ENCODE measurements at places on chromosomes 5 and 9.

DNA sequence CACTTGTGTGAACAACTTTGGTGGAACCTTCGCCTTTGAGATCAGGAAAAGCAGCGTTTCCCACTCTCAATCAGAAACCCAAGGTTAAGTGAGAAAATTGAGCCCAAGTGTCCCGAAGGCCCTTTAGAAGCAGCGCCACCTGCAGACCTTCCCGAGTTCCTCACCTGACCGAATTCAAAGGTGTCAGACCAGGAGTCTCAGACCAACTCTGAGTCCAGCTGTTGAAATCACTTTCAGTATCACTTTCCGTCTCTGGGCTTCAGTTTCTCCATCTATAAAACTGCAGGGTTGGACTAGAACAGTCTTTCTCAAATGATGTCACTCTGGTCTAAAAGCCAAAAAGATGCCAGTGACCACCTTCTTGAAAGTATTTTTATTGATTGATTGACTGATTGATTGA is 31.7 kb upstream of the GRHPR start:
- DNase-seq, result no peak
- no peaks in the 10 kb centered on the region for H3K27me3 ChIP-seq
- no peak overlapping the region for H3K27ac ChIP-seq
- H3K4me3 ChIP-seq, result no peak overlapping the region
- no peaks in the 10 kb centered on the region for H3K4me1 ChIP-seq
- H3K36me3 ChIP-seq, result no peaks in the 10 kb centered on the region

DNA sequence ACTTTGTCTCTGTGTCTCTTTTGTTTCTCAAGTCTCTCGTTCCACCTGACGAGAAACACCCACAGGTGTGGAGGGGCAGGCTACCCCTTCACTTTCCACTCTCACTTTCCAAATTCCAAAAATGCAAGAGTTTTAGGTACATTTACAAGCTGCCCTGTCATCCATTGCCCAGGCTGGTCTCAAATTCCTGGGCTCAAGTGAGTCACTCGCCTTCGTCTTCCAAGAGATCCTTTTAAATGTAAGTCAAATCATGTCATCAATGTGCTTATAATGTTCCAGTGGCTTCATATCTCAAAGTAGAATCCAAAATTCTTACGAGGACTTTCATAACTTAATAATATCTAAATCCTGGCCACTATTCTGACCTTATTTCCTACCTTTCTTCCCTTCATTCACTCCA is 20.4 kb upstream of the UGCG start:
- H3K27me3 ChIP-seq, result peaks cover 66% of the 10 kb centered on the region
- no peak for DNase-seq
- H3K36me3 ChIP-seq, result no peaks in the 10 kb centered on the region
- peaks cover 5% of the 10 kb centered on the region for H3K4me1 ChIP-seq
- H3K4me3 ChIP-seq, result no peak overlapping the region
- H3K27ac ChIP-seq, result no peak overlapping the region

DNA sequence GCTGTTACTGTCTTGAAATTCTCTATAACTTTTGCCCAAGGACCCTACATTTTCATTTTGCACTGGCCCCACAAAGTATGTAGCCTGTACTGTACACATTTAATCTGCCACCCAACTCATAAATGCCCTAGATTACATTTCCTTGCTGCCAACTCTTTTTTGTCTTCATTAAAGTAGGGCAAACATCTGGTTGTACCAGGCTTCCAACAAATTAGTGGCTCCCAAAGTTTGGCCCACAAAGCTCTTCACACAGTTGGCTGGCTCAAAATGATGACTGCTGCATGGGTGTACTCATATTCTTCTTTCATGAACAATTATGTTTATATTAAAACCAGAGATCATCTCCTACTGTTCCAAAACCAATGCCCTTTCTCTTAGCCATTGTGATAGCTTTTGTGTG is 45.3 kb downstream of the GNA14 start:
- no peaks in the 10 kb centered on the region for H3K4me1 ChIP-seq
- peaks cover 7% of the 10 kb centered on the region for H3K27me3 ChIP-seq
- no peak overlapping the region for H3K27ac ChIP-seq
- H3K4me3 ChIP-seq, result no peak overlapping the region
- no peak for DNase-seq

DNA sequence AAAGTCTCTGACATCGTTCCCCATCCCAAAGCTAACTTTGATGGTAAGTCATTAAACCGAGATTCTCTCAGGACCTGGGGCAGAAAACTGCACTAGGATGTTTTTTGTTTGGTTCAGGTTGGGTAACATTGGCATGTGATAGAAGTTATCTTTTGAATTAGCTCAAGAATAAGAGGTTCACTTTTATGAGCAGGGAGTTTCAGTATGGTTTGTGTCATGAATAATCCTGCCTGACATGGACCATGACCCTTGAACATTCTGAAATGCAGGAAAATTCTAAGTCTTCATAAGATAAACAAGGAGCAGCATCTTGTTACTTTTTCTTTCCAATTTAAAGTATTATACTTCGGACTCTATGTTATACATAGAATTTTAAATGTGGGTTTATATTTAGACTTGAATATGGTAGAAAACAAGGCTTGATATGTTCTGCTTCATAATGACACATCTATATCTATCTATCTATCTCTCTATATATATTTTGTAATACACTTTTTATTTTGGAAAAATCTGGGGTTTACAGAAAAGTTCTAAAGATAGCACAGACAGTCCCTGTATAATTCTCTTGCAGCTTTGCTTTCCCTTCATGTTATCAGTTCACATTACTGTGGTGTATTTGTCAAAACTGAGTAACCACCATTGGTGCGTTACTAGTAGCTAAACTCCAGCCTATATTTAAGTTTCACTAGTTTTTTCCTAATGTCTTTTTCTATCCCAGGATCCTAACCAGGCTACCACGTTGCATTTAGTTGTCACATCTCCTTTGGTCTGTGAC is 102.7 kb upstream of the TAF11L2 start:
- no peaks in the 10 kb centered on the region for H3K4me1 ChIP-seq
- no peaks in the 10 kb centered on the region for H3K27me3 ChIP-seq
- no peak overlapping the region for H3K27ac ChIP-seq
- DNase-seq, result no peak
